T-cell (primary cell): ENCODE measurements at places on chromosomes 6 and 20.

- DNase-seq, result no peak
- peaks cover 22% of the 10 kb centered on the region for H3K4me1 ChIP-seq
- H3K27ac ChIP-seq, result no peak overlapping the region
- H3K27me3 ChIP-seq, result no peaks in the 10 kb centered on the region
These were observed 73.4 kb downstream of the PRDM1 start for GRCh38 chr6:106159531-106159940.

DNA sequence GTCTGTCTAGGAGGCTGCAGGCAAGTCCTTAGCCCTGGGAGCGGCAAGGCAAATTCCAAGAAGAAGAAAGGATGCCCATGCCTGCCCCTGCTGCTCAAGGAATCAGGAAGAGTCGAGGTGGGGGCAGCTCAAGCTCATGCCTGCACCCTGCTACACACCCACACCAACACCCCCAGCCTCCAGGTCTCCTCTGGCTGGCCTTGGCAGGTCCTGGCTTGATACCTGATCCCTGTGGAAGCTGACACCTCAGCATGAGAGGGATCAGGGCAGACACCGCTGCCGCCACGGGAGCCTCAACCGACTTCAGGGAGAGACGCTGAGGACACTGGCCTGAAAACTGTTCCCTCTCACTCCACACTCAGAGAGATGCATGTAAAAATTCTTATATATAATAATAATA lies 35.5 kb upstream of the MAFB start:
- no peak overlapping the region for H3K27ac ChIP-seq
- H3K4me3 ChIP-seq, result no peak overlapping the region
- H3K4me1 ChIP-seq, result no peaks in the 10 kb centered on the region
- H3K27me3 ChIP-seq, result peaks cover 8% of the 10 kb centered on the region

DNA sequence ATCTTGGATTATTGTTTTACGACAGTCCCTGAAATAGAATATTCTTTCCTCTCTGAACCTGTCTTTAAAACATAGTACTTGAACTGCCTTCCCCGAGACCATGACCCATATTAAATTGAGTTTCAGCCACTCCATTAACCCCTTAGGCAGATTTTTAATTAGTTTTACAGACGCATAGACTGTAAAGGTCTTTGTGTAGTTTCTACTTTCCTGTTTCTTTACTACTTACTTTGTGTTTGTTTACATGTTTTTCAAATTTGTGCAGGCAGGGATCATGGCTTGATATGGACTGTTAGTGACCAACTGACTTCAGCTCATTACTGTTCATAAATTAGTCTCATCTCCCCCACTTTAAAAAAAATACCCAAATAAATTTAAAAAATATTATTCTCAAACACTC lies 53.8 kb downstream of the FYN start:
- H3K4me3 ChIP-seq, result no peak overlapping the region
- H3K36me3 ChIP-seq, result no peaks in the 10 kb centered on the region
- no peak overlapping the region for H3K27ac ChIP-seq
- no peaks in the 10 kb centered on the region for H3K27me3 ChIP-seq
- DNase-seq, result no peak

- no peaks in the 10 kb centered on the region for H3K27me3 ChIP-seq
- H3K4me1 ChIP-seq, result no peaks in the 10 kb centered on the region
- H3K36me3 ChIP-seq, result no peaks in the 10 kb centered on the region
- H3K4me3 ChIP-seq, result no peak overlapping the region
- H3K27ac ChIP-seq, result no peak overlapping the region
These were observed 88.3 kb upstream of the CCDC28A start for GRCh38 chr6:138685257-138685656.

- H3K4me1 ChIP-seq, result peaks cover 6% of the 10 kb centered on the region
- H3K4me3 ChIP-seq, result no peak overlapping the region
- H3K27ac ChIP-seq, result peak overlapping the region; percentile 18
These were observed 126.5 kb downstream of the UTRN start for GRCh38 chr6:144411531-144412165.

DNA sequence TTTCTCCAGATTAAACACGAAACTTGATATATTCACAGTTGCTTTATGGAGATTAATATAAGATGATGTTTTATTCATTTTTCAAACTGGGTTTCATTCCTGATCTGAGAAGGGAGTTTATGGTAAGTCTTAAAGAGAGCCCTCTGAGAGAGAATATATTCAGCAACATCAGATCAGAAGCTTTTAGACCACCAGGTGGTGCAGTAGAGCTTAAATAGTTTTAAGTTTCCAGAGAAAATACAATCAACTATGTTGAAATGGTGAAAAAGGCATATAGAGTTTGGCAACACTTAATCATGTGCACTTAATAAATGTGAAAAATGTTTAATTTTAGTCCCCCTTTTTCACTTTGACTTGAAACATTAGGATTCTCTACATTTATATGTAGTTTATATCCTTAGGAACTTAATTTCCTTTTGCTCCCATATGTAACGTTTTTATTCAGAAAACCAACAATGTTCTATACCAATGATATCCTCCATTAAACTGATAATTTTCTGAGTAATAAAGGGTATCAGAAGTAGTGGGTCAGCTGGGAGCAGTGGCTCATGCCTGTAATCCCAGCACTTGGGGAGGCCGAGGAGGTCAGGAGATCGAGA lies 86.4 kb upstream of the CLDN20 start:
- H3K4me3 ChIP-seq, result no peak overlapping the region
- H3K27me3 ChIP-seq, result no peaks in the 10 kb centered on the region
- no peaks in the 10 kb centered on the region for H3K36me3 ChIP-seq
- no peak for DNase-seq
